Omental fat pad (tissue), 4 donors: ENCODE measurements at places on chromosomes 2 and 18. TPM values are rescaled to one million over a fixed set of nuclear protein-coding genes. Genes with fewer than 3 reads are reported as not detected.

ZNF2 gene
- total RNA-seq, result 2.1 TPM

SERPINB7 gene
- total RNA-seq, result 1.1 TPM

CNNM4 gene
- total RNA-seq, result 3.7 TPM

REG3A gene
- total RNA-seq, result not detected

ASB18 gene
- not detected for total RNA-seq

KCNS3 gene
- total RNA-seq, result 4.8 TPM

SLC14A1 gene
- 5.6 TPM for total RNA-seq

TEX51 gene
- not detected for total RNA-seq

TEX44 gene
- not detected for total RNA-seq

UGT1A4 gene
- not detected for total RNA-seq

SMAD7 gene
- 33.6 TPM for total RNA-seq

REG1B gene
- not detected for total RNA-seq

SLC39A10 gene
- total RNA-seq, result 16.3 TPM

GULP1 gene
- total RNA-seq, result 31.5 TPM

NPPC gene
- total RNA-seq, result not detected

ERMN gene
- 1.8 TPM for total RNA-seq

SLC5A7 gene
- total RNA-seq, result not detected

CFAP221 gene
- 1.3 TPM for total RNA-seq

LYPD6B gene
- 0.50 TPM for total RNA-seq

LOXL3 gene
- total RNA-seq, result 7.5 TPM

OSBPL1A gene
- total RNA-seq, result 107 TPM

MORN2 gene
- 13.7 TPM for total RNA-seq

LIMS3 gene
- 1.2 TPM for total RNA-seq

PLB1 gene
- total RNA-seq, result 7.6 TPM

IL36B gene
- total RNA-seq, result not detected

ABCG8 gene
- total RNA-seq, result not detected

SPEG gene
- total RNA-seq, result 21.5 TPM

RFX8 gene
- total RNA-seq, result 2.6 TPM

LRRTM1 gene
- 1.3 TPM for total RNA-seq

IL36A gene
- total RNA-seq, result not detected

GPBAR1 gene
- 74.0 TPM for total RNA-seq

PDE11A gene
- not detected for total RNA-seq

BOK gene
- 79.6 TPM for total RNA-seq

MROH2A gene
- not detected for total RNA-seq

FAM237A gene
- not detected for total RNA-seq

LHCGR gene
- total RNA-seq, result 0.96 TPM

MTCL1 gene
- total RNA-seq, result 3.5 TPM

HNMT gene
- 160 TPM for total RNA-seq

POTEC gene
- total RNA-seq, result not detected

NFE2L2 gene
- total RNA-seq, result 95.4 TPM

LYG1 gene
- total RNA-seq, result 1.1 TPM

ATP6V1B1 gene
- 7.1 TPM for total RNA-seq

L3MBTL4 gene
- total RNA-seq, result 8.2 TPM

SPP2 gene
- not detected for total RNA-seq

ALLC gene
- not detected for total RNA-seq

AQP12A gene
- not detected for total RNA-seq

FSHR gene
- not detected for total RNA-seq

MC4R gene
- total RNA-seq, result not detected

CYP1B1 gene
- total RNA-seq, result 55.4 TPM

MCFD2 gene
- total RNA-seq, result 118 TPM

ATP5MC3 gene
- total RNA-seq, result 259 TPM

CAPN14 gene
- not detected for total RNA-seq

MLPH gene
- total RNA-seq, result 5.9 TPM

CCDC178 gene
- 10.6 TPM for total RNA-seq

B4GALT6 gene
- total RNA-seq, result 3.0 TPM
